Stimulated activated CD4-positive, alpha-beta T cell treated with anti-CD3 and anti-CD28 coated beads, Interleukin-12 subunit alpha, Interleukin-12 subunit beta, amount 100 ng/mL, for 24 hours (primary cell): ENCODE measurements at places on chromosomes 16 and 17.
A peak's percentile ranks its signal among the peaks of the same experiment; 100 is the strongest.

DNA sequence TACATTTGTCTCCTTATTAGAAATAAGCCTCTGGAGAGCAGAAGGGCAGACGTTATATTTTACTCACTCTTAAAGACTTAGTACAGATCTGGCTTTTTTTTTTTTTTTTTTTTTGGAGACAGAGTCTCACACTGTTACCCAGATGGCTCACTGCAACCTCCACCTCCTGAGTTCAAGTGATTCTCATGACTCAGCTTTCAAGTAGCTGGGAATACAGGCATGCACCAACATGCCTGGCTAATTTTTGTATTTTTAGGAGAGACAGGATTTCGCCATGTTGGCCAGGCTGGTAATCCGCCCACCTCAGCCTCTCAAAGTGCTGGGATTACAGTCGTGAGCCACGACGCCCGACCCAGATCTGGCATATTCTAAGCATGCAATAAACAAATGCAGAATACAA is 36.4 kb upstream of the TMEM97 start:
- no peak for DNase-seq

GRCh38 chr17:14622615-14623101 is 321.8 kb downstream of the HS3ST3B1 start:
- no peak for DNase-seq

GRCh38 chr17:35795007-35795870 is at the start of gene MMP28:
Gene MMP28, minus strand, starts transcription at chr17:35795641. Its CDS starts 264 bp downstream, at chr17:35795377.
- DNase-seq = peak; percentile 36

DNA sequence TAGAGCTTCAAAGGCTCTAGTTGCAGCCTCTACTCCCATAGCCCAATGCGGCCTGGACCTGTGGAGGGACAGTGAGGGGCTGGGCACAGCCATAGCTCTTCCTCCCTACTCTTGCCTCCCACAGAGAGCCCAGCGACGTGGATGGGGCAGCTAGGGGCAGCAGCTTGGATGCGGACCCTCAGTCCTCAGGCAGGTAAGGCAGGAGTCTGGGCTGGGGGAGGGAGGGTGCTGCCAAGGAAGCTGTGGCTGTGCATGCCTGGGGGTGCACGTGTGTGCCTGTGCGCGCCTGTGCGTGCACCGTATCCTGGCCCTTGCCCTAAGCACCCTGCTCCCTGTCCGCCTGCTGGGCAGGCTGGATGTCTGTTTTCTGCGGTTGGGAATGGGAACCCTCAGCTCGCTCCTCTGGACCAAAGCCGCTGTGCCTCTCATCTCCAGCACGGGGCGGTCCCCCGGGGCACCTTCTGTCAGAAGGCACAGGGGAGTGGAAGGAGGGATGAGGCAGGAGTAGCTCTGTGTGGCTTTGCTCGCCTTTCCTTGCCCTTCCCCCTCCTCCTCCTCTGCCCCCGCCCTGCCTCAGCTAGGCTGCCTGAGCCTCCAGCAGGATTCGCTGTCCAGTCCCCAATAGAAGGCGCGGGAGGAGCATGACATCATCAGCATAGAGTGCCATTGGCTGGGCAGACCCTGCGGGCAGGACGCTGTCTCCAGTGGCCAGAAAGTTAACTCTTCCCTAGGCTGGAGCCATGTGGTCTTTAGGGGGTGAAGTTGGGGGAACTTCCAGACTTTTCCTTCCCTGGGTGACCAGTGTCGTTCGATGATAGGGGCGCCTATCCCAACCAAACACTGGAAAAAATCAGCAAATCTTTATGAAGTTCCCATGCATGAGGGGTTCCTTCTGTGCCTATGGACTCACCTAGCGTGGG is 797 bp downstream of the PRCD start:
- DNase-seq = no peak

DNA sequence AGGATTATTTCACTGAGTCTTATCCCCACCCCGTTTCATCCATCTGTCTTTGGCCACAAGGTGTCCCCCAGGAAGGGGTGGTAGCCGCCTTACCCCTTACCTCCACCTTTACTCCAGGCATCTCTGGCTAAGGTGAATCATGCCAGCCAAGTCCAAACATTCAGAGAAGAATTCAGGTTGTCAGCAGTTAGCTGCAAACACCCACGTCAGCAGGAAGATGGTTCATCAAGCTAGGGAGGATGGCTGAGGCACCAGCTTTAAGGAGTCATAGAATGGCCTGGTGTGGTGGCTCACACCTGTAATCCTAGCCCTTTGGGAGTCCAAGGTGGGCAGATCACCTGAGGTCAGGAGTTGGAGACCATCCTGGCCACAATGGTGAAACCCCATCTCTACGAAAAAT is 61.0 kb downstream of the RBFOX1 start:
- no peak for DNase-seq

DNA sequence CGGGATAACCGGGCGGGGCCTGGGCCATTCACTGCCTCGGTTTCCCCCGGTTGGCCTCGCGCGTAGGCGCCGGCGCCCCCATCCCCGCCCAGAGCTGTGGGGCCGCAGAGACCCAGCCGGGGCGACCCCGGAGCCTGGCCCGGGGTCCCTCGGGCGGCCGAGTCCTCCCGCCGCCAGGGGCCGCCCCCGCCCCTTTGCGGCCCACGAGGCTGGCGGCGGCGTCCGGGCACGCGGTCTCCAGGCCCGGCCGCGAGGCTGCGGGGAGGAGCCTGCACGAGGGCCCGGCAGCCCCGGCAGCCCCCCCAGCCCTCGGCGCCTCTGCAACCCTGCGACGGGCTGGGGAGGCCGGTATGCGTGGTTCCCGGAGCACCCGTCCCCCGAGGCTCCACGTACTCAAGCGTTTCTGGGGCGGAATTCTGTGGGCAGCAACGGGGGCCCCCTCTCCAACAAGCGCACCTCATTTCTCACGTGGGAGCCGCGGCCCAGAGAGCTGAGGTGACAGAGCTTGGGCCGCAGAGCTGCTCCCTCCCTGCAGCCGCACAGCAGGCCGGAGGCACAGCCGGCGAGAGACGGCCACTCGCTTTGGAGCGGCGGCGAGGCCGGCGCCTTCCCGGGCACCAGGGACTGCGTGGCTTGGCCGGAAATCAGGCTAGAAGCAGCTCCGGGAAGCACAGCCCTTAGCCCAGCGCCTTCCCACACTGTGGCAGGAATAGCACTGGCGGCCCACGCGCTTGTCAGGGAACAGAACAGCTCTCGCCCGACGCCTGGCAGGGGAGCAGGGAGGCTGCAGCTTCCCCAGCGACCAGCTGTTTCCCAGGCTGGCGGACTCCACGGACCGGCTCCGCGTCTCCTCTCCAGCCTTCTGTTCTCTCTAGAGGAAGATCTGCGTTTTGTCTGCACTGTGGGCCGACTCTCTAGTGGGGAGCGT is 867 bp upstream of the LIMD2 start:
- no peak for DNase-seq

DNA sequence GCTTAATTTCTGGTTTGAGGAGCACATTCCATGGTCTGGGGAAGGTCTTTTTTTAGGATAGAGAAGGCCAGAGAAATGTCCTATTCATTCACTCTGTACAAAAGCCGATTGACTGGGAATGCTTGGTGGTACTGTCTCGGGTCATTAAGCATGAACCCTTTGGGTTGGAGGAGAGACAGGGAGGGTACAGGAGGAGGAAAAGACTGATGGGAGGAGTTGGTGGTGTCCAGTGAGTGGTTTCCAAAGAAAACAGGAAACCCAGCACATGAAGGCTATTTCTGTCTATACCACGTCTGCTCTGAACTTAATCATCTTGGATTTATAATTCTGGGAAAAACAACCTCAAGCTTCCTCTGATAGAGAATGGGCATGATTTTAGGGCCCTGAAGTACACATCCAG is 111.9 kb downstream of the XYLT1 start:
- no peak for DNase-seq

DNA sequence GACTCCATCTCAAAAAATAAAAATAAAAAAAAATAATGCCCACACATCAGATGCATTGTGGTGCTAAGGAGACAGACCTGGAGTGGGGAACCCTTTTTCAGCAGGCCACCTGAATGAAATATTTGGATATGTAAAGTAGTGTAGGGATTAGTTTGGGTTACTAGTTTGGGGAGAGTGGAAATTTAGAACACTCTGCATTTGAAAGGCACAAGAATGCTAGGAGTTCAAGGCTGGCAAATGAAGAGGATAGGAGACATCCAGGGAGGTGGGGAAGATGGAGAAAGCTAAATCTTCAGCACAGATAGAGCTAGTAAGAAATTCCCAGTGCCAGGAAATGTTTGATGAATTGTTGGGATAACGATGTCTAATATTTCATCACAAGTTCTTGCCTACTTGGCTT is 298.3 kb upstream of the ERCC4 start:
- no peak for DNase-seq

DNA sequence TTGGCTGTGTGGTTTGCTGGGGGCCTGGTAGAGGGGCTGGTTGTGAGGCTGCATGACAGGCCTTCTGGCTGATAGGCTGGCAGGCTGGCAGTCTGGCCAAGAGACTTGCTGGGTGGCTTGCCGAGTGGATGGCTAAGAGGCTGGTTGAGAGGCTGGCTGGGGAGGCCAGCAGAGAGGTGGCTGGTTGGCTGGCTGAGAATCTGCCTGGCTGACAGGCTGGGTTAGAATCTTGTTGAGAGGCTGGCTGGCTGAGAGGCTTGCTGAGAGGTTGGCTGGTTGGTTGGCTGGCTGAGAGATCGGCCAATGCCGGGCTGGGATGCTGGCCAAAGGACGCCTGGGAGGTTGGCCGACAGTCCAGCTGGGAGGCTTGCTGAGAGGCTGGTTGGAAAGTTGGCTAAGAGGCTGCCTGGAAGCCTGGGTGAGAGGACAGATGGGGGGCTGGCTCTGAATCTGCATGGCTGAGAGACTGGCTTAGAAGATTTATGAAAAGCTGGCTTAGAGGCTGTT is 35.9 kb upstream of the ACSM2B start:
- DNase-seq = no peak
